Hematopoietic multipotent progenitor cell treated with erythropoietin and hydrocortisone succinate and interleukin-3 and kit ligand, for 6 days (in vitro differentiated cells): ENCODE measurements at places on chromosomes 11 and 22.

- DNase-seq = no peak
Observed at GRCh38 chr11:20090654-20091374, 69.5 kb downstream of the DBX1 start.

DNA sequence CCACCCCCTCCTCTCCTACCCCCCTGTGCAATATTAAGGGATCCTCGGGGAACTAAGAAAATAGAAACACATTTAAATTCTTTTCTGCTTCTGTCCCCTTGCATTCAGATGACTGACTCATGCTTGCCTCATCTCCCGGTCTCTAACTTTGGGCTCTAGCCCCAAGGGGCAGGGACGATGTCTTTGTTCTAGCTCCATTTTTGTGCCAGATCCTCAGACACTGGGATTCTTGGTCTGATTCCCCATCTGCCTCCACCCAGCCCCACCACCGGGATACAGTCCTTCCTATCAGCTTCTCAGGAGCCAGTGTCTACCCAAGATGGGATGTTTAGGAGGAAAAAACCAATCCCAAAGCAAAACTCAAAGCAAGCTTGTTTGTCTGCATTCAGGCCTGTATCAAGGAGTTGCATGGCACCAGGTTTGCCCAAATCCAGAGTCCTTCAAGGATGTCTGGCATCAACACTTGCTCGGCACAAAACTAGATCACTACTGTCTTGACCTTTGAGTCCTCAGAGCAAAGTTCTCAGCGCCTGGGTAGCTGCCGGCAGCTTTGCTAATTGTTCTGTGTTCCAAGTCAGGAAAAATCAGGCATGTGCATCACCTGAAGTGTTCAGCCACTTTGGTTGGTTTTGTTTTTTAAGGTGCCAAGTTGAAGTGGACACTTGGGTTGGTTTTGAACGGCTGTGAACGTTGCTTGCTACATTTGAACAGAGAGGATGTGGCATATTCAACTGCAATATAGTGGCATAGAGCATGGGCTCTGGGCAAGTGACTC is 212.8 kb downstream of the DSCAML1 start:
- DNase-seq = no peak

- peak; percentile 26 for DNase-seq
Observed at GRCh38 chr11:44596525-44597276, 31.2 kb downstream of the CD82 start.

DNA sequence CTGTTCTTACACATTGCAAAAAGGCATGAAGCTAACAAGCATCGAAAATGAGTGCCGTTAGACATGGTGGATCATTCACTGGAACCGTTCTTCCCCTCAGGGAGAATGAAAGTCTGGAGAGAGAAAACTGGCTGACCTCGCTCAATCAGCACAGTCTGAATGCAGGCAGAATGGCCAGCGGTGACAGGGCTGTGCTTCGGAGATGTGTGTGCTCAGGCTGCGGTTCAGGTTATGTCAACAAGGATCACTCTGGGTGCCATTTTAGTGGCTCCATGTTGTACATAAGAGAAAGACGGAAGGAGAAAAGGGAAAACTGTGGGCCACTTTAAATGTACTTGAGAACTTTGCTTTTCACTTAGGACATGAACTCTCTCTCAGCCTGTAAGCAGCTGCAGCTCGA is 749.8 kb upstream of the ARHGAP42 start:
- no peak for DNase-seq

DNA sequence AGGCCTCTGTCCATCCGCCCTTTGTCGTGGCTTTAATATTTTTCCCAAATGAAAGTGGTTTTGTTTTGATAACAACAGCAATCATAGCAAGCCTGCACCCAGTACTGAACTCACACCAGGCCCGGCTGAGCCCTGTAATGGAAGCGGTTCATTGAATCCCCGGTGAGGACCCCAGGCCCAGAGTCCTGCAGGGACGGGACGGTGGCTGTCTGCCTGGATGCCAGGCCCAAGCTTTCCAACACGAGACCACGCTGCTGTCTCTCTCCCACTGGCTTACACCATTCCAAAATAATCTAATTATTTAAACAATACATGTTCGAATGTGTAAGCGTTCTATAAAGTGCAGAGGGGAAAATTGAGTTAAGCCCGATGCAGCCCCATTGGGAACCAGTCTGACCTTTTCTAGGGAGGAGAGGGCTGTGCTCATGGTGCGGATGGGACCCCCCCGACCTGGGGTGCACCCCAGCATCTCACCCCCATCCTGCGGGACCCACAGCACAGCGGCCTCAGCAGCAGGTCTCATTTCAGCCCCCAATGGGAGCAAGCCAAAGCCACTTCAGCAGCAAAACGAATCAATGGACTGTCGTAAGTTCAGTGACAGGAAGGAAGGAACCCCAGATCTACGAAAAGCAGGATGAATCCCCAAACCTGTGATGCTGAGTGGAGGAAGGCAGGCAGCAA is 1046.9 kb downstream of the BRD1 start:
- DNase-seq = no peak
